ENCODE measurements at places on chromosomes 4 and X.
A peak's percentile ranks its signal among the peaks of the same experiment; 100 is the strongest.

DNA sequence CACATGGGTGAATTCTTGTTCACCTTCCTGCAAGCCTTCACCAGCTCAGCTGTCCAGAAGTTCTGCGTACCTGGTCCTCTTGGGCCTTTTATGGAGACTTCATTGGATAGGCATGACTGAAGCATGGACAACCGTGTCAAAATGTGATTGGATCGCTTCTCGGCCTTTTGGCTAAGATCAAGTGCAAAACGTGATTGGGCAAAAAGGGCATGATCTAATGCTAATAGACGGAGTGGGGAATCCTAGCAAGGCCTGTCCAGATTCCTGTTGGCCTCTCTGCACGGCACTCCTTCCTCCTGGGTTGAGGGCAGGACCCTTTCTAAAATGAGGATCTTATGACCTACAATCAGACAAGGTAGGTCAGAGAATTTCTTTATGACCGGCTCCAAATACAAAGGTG is 24.9 kb downstream of the PRDX4 start:
- no peak for DNase-seq

- no peak for DNase-seq
Observed at GRCh38 chr4:173386751-173387150, 12.2 kb downstream of the SCRG1 start.

DNA sequence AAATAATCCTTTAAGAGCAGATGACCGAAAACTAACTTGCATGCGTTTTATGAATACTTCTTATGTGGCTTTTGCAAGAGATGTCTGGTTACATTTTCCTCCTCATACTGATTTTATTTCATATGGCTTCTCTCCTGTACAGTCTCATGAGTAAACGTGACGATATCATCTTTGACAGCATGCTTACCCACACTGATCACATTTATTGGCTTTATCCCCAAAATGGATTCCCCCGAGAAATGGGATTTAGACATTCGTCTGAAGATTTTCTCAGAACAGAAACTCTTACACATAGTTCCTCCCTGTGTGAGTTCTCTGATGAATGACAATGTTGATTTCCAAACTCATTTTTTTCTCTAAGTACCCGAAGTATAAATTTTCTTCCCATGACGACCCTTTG is 939.7 kb upstream of the LCORL start:
- DNase-seq: no peak

- DNase-seq: no peak
Observed at GRCh38 chr4:148527571-148527970, 85.4 kb upstream of the NR3C2 start.

DNA sequence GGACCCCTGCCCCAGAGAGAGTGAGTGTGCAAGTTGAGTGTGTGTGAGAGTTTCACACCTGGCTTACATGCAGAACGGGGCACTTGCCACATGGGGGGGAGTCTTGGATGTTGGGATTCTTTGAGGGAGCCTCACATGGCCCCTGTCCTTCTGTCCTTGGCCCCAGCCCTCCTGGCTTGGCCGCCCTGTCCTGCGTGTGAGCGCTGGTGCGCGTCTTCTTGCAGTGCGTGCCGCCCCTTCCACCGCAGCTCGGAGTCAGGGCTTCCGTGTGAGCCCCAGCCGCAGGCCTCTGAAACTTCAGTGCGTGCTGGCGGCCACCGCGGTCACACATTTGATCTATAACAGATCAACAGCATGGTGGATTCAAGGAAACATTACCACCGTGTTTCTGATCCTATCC is 30.1 kb upstream of the HGFAC start:
- DNase-seq: no peak

DNA sequence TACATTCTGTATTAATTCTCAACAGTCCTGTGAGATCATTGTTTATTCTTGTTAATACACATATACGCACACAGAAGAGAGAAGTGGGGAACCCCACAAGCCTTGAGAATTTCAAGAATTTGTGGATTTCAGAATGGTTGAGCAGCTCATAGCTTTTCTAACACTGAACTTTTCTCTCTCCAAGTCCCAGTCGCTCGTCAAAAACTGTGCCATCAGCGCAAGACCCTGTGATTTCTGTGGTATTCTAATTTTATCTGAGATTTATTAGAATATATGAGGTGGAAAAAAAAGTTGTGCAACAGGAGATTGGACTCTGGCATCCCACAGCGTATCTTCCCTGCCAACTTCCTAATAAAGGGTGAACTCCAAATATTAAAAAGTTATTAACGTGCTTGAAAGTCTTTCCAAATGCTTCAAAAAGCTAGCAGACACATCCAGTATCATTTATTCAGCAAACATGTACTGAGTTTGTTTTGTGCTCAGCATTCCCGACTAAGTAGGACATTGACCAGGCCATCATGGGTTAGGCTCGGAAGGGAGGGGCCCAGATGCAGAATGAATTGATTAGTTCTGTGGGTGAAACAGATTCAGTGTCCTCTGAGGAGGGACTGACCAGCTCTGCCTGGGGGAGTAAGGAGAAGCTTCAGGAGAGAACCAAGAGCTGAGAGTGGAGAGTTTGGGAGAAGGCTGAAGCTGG is 165.6 kb downstream of the CBR4 start:
- no peak for DNase-seq

DNA sequence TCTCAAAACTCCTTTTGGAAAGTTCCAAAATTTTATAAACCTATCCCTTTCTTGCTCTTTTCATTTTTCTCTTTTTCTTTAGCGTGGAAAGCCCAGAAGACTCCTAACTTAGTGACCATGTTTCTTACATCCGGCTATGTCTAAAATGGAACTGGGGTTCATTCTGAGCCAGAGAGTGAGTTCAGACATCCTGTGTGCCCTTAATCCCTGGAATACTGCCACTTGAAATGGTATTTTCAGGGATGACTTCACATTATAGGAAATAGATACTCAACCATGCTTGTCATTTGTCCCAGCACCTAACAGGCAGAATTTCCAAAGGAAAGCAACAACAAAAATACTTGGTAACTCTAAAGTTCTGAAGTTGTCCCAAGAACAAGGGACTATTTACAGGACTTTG is 379.6 kb downstream of the ARHGAP24 start:
- DNase-seq: no peak

DNA sequence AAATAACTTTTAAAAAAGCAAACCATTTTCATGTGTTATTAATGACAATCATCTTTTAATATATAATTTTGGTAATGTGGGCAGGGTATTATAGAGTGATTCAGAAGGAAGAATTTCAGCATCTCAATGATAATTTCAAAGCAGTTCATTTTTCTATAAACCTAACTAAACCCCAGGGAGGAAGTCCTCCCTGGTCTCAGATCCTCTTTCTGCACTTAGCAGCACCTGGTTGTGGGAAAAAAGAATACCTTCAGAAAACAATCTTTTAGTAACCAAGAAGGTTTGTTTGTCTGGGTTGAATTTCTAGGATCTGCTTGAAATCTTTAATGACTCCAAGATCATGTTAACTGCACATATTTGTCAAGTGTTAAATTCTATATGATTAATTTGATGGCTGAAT is 29.9 kb downstream of the DKK2 start:
- no peak for DNase-seq

GRCh38 chrX:38426785-38427184 is 74.4 kb downstream of the OTC start:
- DNase-seq: peak; percentile 18

DNA sequence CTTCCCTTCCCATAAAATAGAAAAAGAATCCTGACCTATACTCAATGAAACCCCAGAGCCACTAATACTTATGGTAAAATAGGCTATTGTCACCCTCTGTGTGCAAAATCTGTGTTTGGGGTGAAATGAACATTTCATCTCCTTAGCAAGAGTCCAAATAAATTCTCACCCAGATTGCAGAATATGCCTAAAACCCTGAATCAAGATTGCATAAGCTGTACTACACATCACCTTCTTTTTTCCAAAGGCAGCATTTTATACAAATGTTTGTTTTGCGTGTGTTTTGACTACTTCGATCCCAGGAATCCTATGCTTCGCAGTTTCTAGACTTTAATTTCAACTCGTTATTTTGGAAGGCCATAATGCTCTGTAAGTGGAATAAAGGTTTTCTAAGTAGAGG is 12.2 kb upstream of the HADH start:
- no peak for DNase-seq

- peak; percentile 3 for DNase-seq
Observed at GRCh38 chrX:17081968-17082367, 135.5 kb downstream of the REPS2 start.

DNA sequence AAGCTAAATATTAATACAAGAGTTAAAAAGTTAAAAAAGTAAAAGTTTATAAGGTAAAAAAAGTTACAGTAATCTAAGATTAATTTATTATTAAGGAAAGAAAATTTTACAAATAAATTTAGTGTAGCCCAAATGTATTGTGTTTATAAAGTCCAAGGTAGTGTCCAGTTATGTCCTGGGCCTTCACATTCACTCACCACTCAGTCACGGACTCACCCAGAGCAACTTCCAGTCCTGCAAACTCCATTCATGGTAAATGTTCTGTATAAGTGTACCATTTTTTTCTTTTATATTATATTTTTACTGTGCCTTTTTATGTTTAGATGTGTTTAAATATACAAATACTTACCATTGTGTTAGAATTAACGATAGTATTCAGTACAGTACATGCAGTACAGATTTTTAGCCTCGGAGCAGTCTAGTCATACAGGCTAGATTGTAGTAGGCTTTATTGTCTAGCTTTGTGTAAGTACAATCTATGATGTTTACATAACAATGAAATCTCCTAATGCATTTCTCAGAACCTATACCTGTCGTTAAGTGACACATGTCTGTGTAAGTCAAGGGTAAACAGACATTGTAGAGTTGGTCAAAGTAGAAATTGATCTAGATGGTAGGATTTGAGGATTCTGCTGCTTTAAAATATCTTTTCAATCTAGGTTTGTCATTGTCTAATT is 197.7 kb downstream of the GC start:
- no peak for DNase-seq

DNA sequence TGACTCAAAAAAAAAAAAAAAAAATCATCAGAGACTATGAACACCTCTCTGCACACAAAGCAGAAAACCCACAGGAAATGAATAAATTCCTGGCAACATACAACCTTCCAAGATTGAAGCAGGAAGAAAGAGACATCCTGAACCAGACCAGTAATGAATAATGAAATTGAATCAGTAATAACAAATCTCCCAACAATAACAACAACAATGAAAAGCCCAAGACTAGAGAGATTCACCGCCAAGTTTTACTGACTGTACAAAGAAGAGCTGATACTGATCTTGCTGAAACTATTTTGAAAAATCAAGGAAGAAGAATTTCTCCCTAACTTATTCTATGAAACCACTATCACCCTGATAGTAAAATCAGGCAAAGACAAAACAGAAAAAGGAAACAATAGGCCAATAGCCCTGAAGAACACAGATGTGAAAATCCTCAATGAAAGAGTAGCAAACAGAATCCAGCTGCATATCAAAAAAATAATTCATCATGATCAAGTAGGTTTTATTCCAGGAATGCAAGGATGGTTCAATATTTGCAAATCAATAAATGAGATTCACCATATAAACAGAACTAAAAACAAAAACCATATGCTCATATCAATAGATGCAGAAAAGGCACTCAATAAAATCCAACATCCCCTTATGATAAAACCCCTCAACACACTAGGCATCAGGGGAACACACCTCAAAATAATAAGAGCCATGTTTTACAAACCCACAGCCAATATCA is 31.0 kb upstream of the PLK4 start:
- no peak for DNase-seq

- DNase-seq: no peak
Observed at GRCh38 chr4:122764821-122765215, 32.3 kb downstream of the BBS12 start.

- DNase-seq: no peak
Observed at GRCh38 chrX:479273-479981, 92.7 kb upstream of the PPP2R3B start.

- no peak for DNase-seq
Observed at GRCh38 chr4:55382488-55383003, 13.2 kb upstream of the TMEM165 start.

- no peak for DNase-seq
Observed at GRCh38 chr4:168636506-168637196, 139.8 kb downstream of the PALLD start.
